ENCODE measurements at places on chromosomes 13 and 19.

GRCh38 chr19:17209126-17210036, 5.8 kb upstream of the USE1 start:
- no peak for DNase-seq

DNA sequence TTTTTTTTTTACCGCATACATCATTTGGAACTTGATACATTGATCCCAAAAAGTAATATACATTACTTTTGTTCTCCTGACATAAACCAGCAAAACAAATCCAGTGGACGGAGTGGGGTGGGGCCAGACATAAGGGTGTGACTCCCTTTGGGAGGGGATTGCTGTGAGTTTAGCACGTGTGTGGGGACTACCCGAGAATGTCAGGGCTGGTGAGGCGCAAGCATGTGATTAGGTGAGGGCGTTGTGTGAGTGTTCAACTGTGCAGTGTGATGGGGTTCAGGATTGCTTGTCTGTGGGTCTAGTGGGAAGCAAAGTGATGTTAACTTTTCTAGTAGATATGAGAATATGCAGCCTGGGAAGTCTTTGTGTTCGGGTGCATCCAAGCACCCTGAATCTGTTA, 468.0 kb downstream of the TSHZ3 start:
- DNase-seq = no peak

DNA sequence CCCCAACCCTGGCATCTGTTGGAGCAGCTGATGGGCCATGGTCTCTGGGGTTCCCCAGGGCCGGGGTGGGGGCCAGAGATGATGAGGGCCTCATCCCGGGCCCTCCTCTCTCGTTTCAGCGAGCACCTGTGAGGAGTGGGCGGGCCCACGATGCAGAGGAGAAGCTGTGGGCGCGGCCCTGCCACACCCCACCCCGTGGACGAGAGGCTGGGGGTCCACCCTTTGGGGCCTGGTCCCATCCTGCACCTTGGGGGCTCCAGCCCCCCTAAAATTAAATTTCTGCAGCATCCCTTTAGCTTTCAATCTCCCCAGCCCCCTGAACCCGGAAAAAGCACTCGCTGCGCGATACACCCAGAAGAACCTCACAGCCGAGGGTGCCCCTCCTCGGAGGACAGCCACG, 5.6 kb downstream of the HMG20B start:
- no peak for DNase-seq

DNA sequence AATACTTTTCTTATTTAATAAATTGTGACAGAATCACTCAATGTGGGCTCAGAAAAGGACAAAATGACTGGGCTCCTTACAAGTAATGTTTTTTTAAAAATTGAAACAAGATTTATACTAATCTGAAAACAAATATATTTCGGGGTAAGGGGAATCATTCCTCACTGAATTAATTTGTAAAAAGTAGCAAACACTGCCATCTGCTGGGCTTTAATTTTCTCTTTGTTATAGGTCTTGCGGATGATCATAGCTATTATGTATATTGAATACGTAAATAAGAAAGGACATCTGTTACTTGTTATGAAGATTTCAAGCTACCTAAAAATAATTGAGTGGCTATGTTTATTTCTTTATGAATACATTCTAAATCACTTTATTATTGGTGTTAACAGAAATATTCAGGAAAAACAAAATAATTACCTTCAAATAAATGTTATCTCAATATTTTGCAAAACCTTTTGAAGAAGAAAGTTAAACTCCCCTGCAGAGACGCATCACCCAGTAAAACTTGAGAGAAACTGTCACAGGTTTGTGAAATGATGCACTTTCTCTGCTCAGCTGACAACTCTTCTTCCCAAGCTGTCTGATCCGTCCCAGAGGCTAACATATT, 17.8 kb upstream of the ENOX1 start:
- DNase-seq = no peak

DNA sequence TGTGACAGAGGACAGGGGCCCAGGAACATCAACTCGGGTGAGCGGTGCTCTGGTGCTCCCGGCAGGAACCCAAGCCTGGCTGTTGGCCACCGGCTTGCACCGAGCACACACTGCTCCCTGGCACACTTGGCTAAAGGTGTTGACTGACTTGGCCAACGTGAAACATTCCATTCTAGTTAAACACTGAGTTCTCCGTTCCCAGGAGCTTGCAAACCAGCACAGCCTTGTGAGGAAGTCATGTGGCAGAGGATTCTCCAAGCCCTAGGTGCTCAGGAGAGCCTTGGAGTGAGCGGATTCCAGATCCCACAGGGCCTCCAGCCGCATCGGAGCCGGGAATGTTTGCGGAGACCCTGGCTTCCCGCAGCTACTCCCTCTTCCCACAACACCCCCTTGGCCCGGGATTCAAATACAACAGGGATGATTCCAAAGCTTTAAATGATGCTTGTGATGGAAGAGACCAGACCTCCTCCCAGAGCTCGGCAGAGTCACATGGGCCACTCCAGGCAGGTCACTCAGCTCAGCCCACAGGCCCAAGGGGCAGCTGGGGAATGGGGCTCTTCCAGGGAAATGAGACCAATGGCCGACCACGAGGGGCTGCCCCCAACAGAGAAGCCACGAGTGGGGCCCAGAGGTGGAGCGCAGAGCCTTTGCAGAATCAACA, 2.9 kb downstream of the C13orf46 start:
- DNase-seq = peak; percentile 75
